ENCODE measurements at places on chromosomes 12 and 14.

GRCh38 chr12:10747730-10748129 is 24.6 kb upstream of the YBX3 start:
- DNase-seq = no peak

DNA sequence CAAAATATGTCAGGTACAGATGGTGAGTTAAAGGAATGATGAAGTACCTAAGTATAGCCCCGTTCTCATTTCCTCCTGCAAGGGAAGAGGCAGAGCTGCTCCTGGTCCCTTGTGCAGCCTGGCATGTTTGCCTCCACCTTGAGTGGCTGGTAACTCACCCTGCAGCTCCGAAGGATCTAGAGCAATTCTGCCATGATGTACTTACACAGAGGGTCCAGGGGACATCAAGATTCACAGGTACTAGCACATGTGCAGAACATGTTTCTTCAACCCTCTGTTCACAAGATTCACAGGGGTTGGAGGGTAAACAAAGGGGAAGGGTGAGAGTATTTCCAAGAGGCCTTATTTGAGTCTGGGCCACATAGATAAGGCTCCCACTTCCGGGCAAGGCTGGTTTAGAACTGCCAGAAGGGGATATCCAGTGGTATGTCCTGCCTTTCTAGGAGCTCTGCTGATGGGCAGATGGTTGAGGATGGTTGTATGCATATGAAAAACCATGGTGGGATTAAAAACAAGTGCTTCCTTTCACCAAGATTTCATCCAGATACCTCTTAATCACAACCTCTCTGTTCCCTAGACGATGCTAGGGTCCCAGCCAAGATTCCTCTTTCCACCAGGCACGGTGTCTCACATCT is 7.7 kb downstream of the DCTN2 start:
- no peak for DNase-seq

DNA sequence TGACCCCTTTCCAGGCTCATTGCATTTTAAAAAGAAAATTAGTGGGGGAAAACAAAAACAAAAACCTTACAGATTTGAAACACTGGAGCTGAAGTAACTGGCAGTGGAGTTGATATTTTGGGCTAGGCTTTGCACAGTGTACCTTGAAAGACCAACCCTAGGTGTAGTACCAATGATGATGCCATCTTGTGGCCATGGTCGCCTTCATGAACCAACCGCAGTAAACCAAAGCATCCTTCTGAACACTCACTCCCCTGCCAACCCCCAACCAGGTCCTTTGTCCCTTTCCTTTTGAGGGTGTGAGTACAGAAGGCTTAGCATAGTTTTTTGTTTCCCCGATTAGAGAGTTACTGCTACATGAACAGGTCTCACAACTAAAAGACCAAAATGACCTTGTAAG is 5.9 kb downstream of the TOMM20L start:
- no peak for DNase-seq

GRCh38 chr14:59407246-59408010 is 57.8 kb downstream of the GPR135 start:
- DNase-seq = no peak

- peak; percentile 33 for DNase-seq
These were observed 87.5 kb downstream of the SETD3 start for GRCh38 chr14:99393059-99393655.

DNA sequence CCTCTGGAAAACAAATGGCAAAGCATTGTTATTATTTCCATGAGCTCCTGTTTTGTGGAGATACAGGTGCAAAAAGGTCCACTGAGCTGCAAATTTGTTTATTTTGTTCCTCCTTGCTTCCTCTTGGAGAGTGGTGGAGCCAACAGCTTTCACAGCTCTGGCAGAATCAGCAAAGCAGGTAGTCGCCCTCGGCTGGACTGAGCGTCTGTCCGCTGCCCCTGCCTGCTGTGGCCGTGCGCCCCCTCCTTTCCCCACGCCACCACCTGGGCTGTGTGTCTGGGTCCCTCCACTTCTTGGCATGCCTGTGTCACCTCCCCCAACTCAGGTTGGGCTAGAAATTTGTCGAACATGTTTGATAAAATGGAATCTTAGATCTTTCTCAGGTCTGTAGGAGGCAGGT is 188.2 kb downstream of the TSPAN9 start:
- no peak for DNase-seq

GRCh38 chr12:57522887-57523705 is 472 bp downstream of the MBD6 start:
- peak; percentile 63 for DNase-seq

- no peak for DNase-seq
These were observed 292.7 kb upstream of the G2E3 start for GRCh38 chr14:30266290-30266689.

GRCh38 chr12:91947459-91947858 is 198.2 kb downstream of the BTG1 start:
- DNase-seq = no peak

DNA sequence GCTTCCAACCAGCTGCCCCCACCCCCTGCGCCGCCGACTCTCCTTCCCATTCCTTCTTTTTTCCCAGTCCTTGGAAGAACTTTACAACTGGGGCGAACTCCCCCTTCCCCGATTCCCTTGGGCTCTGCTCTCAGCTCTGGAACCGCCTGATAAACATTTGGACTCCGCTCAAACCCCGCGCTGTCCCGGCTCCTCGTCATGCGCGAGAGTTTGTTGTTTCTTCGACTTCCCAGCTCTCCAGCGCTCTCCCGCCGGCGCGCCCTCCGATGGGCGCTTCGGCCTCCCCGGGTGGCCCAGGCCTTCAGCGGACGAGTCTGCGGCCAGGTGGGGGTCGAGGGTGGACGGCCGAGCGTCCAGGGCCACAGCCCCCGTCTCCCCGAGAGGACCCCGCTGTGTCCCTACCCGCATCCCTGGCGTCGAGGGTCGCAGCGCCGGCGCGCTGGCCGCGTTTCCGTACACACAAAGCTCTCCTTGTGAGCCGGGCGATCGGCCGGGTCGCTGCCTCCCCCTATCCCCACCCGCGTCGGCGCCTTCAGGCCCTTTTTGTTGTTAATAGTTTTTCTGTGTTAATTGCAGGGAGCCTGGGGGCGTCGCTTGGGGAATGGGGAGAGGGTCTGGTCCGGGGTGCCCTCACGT is 847 bp downstream of the MMP14 start:
- no peak for DNase-seq

GRCh38 chr14:74348241-74348734 is at the start of gene VRTN:
VRTN (plus strand) TSS chr14:74348471; CDS start chr14:74356784, 8,313 bp downstream.
- no peak for DNase-seq

DNA sequence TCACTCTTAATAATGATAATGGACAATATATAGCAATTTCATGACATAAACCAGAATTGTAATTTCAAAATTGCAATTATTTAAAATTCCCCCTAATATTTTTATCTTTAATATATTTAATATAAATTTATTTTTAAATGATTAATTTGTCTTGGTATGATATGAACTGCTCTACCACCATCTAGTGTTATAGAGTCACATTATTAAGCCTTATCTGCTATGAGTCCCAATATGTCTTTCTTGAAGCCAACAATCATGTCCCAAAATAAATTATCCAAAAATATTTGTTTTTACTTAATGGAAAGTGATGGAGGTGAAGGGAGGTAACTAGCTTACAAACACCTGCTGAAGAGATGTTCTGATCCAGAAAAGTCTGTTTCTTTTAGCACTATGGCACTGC is 151.4 kb downstream of the KCNC2 start:
- DNase-seq = no peak

GRCh38 chr14:66496188-66496807 is 10.1 kb downstream of the CCDC196 start:
- DNase-seq = no peak

DNA sequence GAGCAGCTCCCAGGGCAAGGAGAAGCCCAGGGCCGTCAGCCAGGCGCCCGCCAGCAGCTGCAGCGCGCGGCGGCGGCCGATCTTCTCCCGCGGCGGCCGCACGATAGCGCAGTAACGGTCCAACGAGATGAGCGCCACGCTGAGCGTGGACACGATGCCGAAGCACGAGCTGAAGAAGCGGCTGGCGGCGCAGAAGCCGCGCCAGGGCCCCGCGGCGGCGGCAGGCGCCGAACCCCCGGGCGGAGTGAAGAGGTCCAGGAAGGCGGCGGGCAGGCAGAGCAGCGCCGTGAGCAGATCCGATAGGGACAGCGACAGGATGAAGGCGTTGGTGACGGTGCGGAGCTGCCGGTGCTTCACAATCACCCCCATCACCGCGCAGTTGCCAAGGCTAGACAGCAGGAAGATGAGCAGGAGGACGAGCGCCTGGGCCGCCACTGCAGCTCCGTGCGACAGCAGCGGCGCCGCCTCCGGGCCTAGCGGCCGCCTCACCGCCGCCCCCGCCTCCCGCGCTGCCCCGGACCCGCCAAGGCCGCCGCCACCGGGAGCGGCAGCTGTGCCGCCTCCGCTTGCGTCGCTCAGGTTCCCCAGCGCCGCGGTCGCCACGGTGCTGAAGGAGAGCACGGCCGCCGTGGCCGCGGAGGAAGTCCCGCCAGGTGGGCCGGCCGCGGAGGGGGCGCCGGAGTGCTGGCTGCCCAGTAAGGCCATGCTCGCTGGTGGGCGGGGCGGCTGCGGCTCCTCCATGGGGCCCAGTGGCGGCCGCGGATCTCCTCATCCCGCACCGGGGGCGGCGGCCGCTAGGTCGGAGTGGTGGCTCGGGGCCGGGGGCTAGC is 479 bp downstream of the GPR135 start:
- DNase-seq = peak; percentile 62

GRCh38 chr12:121649819-121650353 is 19.6 kb downstream of the MORN3 start:
- DNase-seq = no peak

GRCh38 chr12:130435331-130435730 is 97.6 kb downstream of the PIWIL1 start:
- DNase-seq = no peak

DNA sequence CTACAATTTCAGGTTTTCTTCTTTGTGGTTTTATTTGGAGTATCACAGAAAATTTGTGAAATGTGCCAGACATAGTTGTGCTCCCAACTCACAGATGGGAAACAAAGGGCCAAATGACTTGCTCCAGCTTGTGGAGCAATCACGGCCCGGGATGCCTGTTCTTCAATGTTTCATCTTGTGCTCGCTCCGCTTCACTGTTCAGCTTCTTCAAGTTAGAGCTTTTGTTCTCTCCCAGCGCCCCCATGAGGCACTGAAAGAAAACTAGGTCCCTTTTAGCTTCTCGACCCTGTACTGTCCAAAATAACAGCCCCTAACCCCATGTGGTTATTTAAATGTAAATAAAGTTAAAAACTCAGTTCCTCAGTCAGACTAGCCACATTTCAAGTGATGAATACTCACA is 187.9 kb upstream of the STXBP6 start:
- DNase-seq = no peak

GRCh38 chr12:87382959-87383566 is 646.1 kb downstream of the C12orf50 start:
- no peak for DNase-seq

GRCh38 chr14:55446833-55447232 is 6.4 kb upstream of the TBPL2 start:
- DNase-seq = no peak

DNA sequence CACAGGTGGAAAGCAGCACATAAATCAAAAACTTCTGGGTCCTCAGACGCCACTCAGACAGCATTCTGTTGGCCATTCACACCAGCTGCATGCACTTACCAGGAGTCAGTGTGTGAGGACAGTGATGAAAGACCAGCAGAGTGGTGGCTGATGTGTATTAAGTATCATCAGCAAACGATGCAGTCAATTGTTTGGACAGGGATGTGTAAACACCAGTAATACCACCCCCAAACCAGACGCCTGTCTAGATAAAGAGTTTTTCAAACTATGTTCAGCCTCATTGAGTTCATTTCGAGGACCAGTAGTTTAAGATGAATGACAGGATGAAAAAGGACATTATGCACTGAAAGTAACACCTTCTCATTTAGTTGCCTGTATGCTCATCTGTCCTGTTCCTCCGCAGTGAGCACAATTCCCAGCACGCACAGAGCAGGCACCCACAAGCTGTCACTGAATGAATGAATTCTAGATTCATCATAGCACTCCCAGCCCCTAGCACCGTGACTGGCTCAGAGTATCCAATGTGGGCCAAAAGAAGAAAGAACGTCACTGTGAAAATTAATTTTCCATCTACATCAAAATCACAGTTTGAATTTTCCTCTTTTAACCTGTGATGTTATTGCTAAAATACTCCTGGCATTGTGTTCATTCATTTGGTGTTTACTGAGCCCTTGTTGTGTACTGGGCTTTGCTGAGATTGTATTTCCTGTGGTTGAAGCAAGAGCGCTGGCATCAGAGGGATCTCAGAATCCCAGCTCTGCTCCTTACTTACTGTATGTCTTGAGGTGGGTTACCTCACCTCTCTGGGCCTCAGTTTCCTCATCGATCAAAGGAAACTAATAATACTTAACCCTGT is 124.8 kb upstream of the NOS1 start:
- no peak for DNase-seq

DNA sequence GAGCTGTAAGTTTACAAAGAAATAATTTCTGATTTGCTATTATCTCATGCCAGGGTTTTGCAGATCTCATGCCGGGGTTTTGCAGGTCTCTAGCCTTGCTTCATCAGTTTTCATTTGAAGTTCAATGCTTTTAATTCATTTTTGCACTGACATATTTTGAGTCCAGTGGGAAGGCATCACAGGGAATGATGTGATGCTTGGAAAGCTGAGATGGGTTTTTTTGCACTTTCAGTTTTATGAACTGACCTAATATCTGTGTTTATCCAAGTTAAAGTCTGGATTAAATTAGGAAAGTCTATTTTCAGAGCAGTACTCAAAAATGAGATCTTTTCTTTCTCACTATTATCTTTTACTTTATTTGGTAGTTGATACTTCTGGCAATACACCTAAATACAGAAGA is 23.6 kb upstream of the REP15 start:
- DNase-seq = no peak

GRCh38 chr12:83161456-83161855 is 474.8 kb downstream of the TMTC2 start:
- DNase-seq = no peak

DNA sequence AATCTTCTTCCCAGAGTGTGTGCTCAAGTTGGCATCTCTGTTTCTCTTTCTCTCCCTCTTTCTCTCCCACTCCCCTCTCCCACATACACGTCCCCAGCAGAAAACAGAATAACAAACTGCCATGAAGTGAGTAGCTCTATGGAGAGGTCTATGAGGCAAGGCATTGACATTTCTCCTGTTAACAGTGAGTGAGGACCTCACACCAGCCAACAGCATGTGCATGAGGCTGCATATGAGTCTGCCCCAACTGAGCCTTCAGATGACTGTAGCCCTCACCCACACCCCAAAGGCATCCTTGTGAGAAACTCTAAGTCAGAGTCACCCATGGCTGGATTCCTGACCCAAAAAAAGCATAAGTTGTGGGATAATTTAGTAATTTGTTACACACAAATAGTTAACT is 50.4 kb downstream of the MAGOHB start:
- DNase-seq = no peak

DNA sequence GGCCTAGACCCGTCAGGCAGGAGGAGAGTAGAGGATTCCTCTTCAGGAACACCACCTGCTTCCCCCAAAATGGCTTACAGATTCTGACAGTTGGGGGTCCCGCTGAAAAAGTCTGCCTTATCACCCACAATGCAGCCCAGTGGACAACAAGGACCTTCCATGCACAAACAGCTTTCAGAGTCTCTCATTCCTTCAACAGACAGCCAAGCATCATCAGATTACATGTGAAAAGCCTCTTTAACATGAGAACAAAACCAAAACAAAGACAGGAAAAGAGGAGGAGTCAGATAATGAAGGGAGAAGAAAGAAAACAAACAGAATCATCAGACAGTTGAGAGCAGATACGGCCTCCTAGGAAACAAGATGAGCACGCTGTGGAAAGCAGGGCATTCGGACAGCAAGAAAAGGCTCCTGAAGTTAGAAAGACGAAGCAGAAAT is 18.3 kb downstream of the KCTD10 start:
- no peak for DNase-seq

- DNase-seq = no peak
These were observed 61.7 kb downstream of the RALGAPA1 start for GRCh38 chr14:35747379-35747778.
